Esophagus squamous epithelium (tissue), 5 donors: ENCODE measurements at places on chromosomes 6 and 20.

DNA sequence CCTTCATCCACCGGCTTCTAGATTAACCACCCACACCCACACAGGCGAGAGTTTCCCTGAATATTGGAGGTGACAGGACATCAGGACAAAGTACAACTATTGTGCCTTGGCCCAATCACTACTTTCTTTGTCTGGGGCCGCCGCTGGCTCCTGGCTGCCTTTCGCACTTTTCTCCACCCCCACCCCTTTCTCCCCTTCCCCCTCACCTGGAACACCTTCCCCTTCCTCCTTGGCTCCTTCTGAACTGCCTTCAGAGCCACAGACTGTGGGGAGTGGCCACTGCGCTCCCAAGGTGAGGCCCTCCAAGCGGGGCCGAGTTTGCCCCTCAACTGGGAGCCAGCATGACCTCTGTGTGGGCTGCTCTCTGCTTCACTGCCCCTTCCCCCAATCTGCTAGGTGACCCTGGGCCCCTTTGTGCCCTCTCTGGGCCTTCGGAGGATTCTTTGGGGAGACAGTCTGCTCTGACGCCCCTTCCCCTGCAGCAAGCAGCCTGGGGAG, 3.0 kb upstream of the VEGFA start:
- no peak for DNase-seq

DNA sequence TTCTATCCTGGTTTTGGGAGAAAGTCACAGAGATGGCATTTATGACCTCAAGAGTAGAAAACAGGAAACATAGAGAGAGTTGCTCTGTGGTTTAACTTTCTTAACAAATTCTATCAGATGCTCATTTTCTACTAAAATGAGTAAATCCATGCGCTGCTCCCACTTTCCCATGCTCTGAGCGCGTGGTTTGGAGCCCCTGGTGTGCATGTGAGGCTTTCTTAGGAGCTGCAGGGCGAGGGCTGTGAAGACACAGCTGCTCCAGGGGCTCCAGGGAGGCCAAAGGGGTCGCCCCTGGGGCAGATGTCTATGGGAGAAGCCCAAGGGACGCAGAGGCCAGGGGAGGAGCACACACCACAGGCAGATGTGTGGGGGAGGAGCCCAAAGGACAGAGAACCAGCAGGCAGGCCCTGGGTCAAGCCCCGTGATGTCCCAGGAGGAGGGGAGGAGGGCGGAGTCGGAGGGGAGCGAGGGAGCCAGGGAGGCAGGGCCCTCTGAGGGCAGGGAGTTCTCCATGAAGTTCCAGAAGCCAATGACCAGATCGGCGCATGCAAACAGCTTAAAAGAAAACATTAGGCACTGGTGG, 122.9 kb downstream of the IRF4 start:
- DNase-seq: no peak

GRCh38 chr6:41939848-41940758, 1.5 kb downstream of the CCND3 start:
- DNase-seq: no peak

- DNase-seq: no peak
Observed at GRCh38 chr6:107823047-107823557, 1.0 kb downstream of the SCML4 start.

DNA sequence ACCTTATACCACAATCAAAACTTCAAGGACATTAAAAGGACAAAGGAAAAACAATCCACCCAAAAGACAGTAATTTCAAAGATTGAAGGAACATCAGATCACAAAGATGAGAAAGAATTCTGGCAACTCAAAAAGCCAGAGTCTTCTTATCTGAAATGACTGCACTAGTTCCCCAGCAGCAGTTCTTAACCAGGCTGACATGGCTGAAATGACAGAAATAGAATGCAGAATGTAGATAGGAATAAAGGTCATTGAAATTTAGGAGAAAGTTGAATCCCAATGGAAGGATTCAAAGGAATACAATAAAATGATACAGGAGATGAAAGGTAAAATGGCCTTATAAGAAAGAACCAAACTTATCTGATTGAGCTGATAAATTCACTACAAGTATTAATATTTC, 231.4 kb downstream of the CD109 start:
- DNase-seq: no peak

- no peak for DNase-seq
Observed at GRCh38 chr20:22763257-22763906, 179.0 kb upstream of the FOXA2 start.

- no peak for DNase-seq
Observed at GRCh38 chr6:83883240-83883639, 23.8 kb downstream of the CYB5R4 start.

DNA sequence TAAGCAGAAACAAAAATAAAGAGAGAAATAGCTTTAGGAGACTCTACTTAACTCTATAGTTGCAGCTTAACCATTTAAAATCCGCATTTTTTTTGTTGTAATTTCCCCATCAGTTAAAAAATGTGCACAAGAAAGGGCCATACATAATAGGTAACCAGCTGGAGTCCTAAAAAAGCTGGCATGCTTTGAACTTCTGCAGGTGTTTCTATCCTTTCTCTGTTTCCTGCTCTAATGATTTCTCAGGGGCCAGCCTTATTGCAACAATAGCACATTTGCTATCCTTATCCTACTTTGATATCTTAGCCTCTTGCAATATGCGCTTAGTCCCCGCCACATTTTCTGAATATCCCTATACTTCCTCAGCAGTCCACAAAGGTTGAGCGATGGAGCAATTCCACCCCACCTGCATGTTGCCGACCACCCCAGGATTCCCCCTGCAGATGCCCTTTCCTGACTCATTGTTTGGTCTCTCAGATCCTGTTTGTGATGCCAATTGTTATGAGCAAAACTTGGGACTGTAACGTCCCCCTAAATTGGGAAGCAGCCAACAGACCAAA, 48.5 kb downstream of the TRIM27 start:
- DNase-seq: no peak

DNA sequence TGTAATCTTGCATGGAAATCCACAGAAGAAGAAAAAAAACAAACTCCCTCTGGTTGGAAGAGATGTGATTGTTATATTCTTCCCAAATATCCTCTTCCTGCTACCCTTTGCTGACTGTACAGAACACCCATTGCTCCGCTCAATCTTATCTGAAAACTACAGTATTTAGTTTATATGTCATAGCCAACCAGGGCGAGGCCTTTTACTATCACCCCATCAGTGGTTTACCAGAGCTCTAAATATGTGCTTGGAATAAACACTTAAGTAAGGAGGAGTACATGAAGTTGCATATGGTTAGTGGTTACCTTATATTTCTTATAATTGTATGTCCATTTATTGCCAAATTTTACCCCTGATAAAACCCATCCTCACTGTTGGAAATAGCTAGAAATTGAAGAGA, 12.2 kb downstream of the PRL start:
- DNase-seq: no peak

- no peak for DNase-seq
Observed at GRCh38 chr20:34514897-34515483, 1.2 kb upstream of the DYNLRB1 start.

GRCh38 chr6:46059608-46060007, 43.9 kb upstream of the CLIC5 start:
- no peak for DNase-seq

DNA sequence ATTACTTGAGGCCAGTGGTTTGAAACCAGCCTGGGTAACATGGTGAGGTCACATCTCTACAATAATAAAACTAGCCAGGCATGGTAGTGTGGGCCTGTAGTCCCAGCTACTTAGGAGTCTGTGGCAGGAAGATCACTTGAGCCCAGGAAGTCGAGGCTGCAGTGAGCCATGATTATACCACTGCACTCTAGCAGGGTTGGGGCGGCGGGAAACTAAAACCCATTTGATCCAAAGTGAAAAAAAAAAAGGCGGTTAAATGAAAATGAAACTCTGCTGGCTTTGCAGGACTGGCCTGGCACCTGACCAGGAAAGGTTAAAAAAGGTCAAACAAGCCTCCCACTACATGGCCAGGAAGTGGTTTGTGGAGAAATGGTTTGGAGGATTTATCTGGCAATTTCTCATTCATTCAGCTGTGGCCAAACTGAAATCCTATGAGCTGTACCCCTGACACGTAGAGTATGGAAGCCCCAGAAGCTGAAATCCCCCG, 36.6 kb downstream of the MTRES1 start:
- no peak for DNase-seq

DNA sequence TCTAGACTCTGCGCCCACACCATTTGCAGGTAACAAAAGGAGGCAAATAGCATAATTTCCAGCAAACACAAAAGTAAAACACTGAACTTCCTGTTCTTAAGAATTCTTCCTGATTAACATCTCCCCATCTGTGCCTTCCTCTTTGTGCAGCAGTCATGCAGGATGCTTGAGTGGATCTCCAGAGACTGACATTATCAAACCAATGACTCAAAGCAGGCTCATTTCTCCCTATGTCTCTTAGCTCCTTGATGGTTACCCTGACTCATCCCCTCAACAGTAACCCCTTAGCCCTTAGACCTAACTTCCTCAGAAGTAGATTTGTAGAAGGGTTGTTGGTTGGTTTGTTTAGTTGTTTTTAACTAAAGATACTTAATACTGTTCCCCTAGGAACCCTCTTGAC, 137.0 kb upstream of the RIN2 start:
- no peak for DNase-seq

DNA sequence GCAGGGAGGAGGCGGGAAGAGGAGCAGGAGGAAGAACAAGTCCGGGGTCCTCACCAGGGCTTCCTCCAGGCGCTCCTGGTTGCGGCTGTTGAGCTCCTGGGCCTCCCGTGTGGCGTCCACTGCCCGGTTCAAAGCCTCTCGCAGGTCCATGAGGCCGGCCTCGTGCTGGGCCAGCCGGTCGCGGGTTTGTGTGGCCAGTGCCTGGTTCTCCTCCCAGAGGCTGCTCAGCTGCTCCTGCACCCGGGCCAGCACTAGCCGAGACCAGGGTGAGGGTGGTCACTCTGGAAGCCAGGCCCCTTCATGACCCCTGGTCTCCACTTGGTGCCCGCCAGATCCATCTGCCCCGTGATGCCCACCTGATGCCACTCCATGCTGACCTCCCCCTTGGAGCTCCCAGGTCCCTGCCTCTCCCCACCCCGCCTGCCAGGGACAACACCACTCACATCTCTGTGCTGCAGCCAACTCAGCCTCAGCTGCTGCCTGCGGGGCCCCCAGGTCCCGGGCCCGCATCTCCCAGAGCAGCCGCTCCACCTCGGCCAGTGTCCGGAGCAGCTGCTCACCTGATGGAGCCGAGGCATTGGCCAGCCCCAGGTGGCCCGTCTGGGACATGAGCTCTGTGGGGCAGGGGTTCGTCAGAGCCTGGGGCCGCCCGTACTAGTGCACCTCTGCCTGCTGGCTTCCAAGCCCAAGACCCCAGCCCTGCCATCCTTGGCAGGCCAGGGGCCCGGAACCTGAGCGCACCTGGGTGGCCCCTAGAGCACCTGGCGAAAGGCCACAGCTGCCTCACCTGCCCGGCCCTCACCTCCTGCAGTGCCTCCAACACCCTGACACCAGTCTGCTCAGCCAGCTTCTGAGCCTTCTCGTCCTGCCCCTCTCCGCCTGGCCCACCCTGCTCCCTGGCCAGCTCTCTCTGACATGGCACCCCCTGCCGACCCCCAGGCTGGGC, 15.9 kb downstream of the ADRM1 start:
- DNase-seq: no peak

- DNase-seq: no peak
Observed at GRCh38 chr20:33191484-33191883, 23.5 kb downstream of the BPIFA2 start.

- DNase-seq: no peak
Observed at GRCh38 chr20:44587035-44587980, 4.9 kb downstream of the PKIG start.

GRCh38 chr6:74872754-74873476, 332.9 kb downstream of the COL12A1 start:
- no peak for DNase-seq

- DNase-seq: no peak
Observed at GRCh38 chr20:5674176-5674660, 76.0 kb upstream of the SHLD1 start.

DNA sequence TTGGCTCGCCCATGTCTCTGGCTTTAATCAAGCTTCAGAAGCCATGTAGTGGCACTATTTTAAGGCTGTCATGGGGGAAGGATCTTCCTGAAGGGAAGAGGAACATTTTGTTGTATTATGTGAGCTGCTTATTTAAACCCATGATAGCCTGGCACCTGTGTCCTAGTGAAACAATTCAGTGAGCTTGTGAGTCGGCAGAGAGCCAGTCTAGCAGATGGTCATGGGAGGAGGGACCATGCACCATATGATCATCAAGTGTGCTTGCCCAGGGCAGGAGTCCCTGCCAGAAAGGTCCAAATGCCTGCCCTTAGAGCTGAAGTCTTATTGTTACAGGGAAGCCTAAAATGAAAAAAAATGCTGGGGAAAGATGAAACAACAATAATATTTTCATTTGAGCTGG, 132.9 kb downstream of the PRDM13 start:
- no peak for DNase-seq

GRCh38 chr20:38941726-38942389, 15.6 kb downstream of the FAM83D start:
- no peak for DNase-seq

DNA sequence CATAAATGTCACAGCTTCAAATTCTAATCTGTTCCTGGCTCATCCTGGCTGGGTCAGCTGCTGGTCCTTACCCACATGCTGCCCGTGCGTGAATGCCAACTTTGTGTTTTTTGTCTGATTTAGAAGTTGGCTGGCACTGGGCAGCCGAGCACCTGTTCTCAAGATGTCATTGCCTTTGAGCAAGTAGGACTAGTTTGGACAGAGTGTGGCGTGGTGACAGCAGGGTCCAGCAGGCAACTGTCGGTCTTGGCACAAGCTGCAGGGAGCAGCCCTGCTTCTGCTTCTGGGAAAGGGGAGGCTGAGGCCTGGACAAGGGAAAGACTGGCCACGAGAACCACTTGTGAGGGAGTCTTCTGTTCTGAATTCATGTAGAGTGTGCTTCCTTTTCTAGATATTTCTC, 26.4 kb upstream of the ADRM1 start:
- DNase-seq: no peak

DNA sequence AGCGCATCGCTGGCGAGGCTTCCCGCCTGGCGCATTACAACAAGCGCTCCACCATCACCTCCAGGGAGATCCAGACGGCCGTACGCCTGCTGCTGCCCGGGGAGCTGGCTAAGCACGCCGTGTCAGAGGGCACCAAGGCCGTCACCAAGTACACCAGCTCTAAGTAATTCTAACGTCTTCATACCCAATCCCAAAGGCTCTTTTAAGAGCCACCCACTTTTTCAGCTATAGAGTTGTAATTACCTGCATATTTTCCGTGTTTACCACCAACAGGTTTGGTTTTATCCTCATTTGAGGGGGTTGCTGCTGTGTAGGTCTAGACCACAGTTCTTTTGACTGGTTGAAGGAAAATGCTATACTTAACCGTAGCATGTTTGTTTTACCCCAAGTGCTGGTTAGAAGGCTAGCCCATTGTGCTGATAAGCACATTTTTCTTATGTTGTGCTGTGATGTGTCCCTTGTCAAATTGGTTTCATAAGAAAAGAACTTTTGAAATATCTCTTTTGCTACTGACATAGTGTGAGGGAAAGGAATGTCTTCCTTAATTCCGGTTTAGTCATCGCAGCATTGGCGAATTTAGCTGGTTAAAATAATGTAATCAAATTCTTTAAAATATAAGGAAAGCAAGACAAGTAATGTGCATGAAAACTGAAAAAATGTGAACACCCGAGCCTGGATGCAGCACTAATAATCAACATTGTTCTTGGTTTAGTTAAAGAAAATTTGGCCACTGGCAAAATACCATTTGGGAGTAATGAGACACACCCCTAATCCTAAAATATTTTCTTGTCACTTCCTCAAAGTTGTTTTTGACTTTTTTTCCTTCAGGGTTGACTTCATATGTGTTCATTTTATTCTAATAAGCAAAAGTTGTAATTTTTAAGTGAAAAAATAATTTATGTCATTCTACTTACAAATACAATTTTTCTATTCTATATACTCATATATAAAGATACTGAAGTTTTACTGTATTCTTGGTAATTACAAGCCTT, 112.8 kb downstream of the HFE start:
- no peak for DNase-seq
